ENCODE measurements at places on chromosomes 3 and 15.
A peak's percentile ranks its signal among the peaks of the same experiment; 100 is the strongest.

DNA sequence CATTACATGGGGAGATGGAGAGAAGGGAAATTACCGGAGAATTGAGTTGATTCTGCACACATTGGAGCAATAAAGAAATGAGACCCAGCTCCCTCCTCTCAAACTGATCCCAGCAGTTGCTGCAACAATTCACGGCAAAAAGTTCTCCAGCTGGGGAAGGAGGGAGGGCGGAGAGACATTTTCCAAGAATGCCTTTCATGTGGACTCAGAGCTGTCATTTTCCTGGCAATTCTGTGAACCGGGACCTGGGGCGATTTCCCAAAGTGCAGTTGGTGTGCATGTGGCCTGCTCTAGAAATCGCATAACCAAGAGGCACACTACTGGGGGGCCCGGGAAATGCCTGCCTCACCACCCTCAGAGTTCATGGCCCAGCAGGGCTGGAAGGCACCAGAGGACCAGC is 48.7 kb upstream of the IREB2 start:
- peak; percentile 83 for DNase-seq

DNA sequence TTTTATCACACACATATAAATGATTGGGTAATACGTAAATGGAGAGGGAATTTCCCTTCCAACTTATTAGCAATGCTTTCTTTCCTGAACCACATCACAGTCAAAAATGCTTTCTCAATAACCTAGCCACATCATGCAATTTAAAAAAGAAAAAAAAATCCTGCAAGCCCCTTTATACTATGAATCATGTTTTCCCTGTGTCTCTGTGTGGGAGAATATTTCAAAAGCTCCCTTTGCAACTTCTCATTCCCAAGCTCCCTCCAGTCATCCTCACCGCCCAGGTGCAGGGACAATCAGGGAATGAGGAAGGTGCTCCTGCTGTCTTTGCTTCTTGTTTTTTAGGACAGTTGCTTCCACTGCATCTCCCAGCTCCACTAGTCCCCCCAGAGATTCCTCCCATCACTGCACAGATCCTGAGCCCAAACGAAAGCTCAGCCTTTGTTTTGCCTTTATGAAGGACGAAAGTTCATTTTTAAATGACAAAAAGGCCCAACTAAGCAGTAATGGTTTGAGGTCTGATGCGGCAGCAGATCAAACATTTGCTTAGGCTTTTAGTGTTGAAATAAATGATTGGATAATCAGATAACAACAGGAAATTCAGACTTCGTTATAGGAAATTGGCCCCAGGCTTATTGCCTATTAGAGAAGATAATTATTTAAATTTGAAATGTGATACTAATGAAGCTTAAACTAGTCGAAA is 47.8 kb upstream of the ADGRG7 start:
- DNase-seq: no peak

DNA sequence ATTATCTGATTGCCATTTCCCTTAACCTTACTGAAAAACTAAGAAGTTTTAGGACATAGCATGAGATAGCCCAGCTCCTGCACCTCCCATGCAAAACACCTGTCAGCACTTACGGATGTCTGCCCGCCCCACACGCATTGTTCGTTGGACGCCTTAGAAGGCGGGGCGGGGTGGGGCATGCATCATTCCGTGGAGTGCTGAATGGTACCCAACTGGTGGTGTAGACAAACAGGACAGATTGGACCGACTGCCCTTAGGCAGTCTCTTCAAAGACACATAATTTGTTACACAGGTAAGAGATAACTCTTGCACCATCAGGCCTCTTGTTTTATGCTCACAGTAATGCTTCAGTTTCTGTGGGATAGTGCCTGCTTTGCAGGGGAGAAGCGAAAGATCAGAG is 93.8 kb downstream of the SMAD6 start:
- no peak for DNase-seq

GRCh38 chr15:77004189-77004588 is 9.3 kb downstream of the PSTPIP1 start:
- DNase-seq: no peak

GRCh38 chr15:101820781-101821180 is 8.8 kb downstream of the OR4F15 start:
- DNase-seq: no peak

- DNase-seq: peak; percentile 65
These were observed 57.5 kb upstream of the HERC1 start for GRCh38 chr15:63891079-63891767.

- peak; percentile 96 for DNase-seq
These were observed at the start of gene CHMP2B for GRCh38 chr3:87227104-87227834. Gene CHMP2B (plus strand): TSS chr3:87227309. CDS start chr3:87227523, 214 bp downstream.

DNA sequence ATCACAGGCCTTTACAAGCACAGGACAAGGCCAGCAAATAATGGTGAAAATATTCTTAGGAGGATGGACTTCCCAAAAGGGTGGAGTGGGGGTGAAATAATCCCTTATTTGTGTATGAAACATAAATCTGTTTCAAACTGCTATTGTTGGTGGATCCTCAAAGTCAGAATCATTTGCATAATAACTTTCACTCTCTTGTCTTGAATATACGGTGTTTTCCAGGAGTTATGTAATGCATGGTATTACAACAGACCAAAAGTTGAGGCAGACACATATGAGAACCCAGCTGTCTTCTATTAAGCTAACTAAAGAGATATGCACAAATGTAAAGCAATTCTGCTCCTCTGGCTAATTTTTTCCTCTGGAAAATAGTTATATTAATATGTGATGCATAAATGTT is 57.7 kb downstream of the PRTG start:
- no peak for DNase-seq

DNA sequence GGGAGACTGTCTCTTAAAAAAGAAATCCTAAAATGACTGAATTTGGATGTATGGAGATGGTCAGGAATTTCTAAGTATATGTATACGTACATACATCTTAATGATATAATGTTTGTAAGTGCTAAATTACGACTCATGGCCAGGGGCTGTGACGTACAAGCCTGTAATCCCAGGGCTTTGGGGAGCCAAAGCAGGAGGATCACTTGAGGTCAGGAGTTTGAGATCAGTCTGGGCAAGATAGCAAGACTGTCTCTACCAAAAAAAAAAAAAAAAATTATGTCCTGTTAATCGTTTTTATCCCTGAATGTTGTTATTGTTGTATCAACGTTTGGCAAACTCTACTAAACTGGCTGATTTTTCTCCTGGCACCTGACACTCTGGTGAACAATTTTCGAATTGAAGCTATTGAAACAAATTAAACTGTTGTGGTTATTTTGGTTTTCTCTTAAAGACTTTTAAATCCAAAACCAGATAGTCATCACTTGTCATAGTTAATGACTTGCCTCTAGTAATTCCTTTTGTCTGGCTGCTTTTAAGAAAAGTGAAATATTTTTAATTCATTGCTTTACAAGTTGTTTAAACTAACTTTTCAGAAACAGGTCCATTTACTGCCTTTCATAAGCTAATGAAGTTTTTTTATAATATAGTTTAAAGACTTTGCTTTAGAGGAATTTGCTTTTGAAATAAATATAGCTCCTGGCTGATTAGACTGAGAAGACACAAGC is 7.0 kb downstream of the MORF4L1 start:
- no peak for DNase-seq

GRCh38 chr3:157130467-157131251 is 29.3 kb downstream of the CCNL1 start:
- peak; percentile 58 for DNase-seq

GRCh38 chr3:98594628-98595324 is 1.4 kb upstream of the CPOX start:
- DNase-seq: no peak

DNA sequence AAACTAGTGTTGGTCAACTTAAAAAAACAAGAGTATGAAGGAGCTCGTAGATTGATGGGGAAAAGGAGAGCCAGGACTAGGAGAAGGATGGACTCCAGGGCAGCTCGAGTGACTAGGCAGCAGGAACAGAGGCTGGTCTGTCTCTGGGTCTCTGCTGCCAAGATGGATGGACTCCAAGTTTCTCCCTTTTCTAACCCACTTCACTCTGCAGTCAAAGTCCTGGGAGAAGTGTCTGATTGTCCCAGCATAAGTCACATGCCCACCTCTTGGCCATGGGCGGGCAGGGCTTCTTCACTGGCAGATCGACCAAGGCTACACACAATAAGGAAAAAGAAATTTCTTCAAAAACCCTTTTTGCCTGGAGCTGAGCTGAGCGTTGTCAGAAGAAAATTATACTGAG is 9.2 kb upstream of the EPB42 start:
- DNase-seq: no peak

DNA sequence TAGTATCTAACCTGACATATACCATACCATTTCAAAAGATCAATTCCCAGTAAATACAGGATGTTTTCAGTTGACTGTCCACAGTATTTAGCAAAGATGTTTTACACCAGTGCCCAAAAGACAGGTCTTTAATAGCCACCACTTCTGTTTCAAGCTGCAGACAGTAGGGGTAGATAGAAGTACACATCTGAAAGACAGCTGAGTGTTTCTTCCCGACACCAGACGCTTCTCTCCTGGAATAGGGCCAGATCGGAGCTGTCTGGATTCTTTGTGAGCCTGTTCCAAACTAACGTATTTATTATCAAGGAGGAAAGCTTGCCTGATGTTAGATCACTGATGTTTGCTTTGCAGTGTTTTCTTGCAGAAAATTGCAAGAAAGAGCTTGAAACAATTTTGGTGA is 136.1 kb upstream of the RBMS3 start:
- peak; percentile 70 for DNase-seq

DNA sequence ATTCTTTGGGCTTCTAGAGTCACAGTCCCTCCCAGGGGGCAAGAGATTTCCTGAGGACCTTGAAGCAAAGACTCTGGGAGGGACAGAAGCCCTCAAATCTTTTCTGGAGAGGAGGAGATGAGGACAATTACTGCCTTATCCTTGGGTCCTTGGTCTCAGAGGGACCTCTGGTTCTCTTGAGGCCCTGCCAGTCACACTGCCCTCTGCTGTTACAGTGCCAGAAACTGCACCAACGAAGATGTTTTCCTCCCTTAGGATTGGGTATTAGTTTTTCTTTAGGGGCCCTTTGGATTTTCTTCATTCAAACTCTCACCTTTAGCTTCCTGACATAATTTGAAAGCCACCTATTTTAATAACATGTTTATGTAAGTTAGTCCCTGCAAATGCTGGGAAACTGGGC is 58.2 kb upstream of the SCN5A start:
- no peak for DNase-seq

DNA sequence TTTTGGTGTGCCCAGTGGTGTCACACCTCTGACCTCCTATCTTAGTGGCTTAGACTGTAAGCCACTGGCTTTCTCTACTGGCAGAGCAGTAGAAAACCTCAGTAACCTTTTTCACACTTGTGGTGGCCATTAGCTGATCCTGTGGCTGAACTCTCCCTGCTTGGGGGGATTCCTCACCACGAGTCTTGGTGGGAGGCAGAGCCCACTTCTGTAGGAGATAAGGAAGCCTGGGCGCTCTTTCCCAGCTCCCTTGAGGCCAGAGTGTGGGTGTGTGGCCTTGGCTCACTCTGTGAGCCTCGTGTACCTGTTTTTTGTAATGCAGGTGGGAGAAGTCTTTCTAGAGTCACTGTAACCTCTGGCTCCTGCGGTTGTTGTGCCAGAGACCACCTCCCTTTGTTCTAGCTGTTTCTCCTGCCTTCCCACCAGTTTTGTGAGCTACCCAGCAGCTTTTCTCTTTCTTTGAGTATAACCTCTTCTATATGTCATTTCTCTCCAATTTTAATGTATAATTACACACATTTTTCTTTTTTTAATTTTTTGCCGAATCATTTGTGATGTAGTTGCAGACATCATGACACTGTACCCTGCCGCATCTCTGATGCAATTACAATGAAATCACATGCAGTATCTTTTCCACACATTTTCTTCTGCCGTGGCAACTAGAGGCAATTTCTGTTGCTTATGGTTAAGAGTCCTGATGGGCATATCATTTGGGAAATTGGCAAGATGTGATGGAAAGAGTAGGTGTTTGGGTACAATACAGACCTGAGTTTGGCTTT is 13.8 kb downstream of the XCR1 start:
- DNase-seq: no peak

DNA sequence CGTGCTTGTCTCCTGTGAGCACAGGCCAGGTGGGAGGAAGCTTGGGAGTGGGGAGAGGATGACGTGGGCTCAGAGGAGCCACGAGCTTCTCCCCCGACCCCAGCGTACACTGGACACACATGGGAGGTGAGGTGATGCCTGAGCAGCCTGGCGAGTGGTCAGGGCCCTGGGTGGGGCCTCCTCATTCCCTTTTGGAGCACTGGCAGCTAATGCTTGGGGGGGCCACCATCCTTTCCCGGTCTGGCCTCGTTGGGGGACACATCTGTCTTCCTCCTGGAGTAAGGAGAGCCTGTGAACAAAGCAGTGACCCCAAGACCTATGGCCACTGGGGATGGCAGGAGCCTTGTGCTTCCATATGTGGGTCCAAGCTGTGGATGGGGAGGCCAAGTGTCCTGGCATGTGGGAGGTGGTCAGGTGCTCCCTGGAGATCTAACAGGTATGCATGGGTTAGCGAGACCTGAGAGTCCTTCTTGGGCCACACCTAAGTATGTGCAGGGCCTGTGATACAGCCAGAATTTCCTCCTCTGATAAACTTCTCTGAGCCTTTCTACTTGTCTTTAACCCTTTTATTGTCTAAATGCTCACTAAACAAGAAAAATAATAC is 9.5 kb downstream of the KLF13 start:
- DNase-seq: no peak

DNA sequence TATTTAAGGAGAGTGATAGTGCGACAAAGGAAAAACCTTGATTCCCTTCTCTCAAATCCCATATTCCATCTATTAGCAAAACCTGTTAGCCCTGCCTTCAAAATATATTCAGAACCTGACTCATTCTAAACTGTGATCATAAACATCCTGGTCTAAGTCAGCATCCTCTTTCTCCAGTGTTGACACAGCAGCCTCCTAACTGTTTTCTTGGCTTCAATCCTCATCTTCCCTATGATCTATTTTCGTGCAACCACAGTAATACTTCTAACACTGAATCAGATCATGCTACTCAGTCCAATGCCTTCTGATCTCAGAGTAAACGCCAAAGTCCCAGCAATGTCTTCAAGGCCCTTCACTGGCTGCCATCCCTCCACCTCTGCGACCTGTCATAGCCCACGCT is 785.1 kb downstream of the EDEM1 start:
- DNase-seq: no peak

- DNase-seq: no peak
These were observed 18.8 kb downstream of the ACKR4 start for GRCh38 chr3:132615881-132616280.

DNA sequence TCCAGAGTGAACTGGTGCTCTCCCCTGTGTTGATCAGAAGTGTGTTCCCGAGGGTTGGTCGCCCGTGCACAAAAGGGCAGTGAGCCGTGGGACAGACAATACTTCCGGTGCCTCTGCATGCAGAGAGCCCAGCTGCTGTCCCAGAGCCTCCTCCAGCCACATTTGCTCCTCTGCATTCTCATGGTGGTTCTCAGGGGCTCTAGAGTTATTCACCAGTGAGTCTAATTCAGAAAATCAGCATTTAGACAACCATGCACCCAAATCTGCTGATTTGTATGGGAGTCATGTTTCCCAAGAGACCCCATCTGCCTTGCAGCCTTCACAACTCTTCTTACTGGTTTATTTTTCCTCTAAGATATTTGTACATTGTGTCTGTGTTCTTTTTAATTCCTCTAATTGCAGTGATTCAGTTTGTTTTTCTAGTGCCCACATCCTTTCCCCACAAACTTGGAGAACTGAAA is 107.0 kb upstream of the SPRED1 start:
- DNase-seq: no peak
